ENCODE measurements at places on chromosomes 7 and 10.

DNA sequence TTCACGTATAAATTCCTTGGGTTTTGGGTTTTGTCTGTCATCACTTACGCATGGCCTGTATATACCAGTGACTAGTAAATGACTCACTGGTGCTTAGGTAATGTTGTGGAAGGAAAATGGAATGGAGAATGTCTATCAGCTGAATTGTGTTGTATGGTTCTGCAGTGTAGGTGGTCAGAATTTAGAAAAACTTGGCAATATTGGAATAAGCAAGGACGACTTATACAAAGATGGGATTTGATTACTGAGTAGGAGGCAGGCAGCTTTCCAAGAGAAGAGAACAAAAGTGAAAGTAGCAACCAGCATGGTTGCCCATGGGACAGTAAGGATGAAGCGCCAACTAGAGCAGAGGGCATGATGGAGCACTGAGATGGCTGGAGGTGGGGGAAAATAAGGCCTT, 168.6 kb upstream of the CSTF2T start:
- no peak for DNase-seq

GRCh38 chr7:156492170-156492569, 148.4 kb upstream of the RNF32 start:
- DNase-seq, result no peak

- DNase-seq, result no peak
Observed at GRCh38 chr10:123165445-123166072, 11.4 kb downstream of the BUB3 start.

GRCh38 chr7:155391414-155391813, 66.5 kb upstream of the EN2 start:
- no peak for DNase-seq

DNA sequence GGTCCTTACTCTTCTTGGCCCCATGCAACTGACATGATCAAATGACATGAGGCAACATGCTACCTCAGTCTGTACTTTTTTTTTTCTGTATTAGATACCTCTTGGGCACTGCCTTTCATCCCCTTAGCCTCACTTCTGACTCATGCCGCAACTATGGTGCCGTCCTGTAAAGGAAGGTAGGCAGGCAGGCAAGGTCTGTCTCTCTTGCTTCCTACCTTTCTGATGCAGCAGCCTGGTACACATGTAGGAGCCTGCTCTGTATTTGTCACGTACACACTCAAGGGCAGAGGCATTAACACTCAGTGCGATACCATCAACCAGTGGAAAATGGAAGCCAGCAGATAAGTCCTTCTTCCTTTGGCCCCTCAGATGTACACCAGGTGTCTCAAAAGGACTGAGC, 146.7 kb downstream of the ATE1 start:
- DNase-seq, result no peak

DNA sequence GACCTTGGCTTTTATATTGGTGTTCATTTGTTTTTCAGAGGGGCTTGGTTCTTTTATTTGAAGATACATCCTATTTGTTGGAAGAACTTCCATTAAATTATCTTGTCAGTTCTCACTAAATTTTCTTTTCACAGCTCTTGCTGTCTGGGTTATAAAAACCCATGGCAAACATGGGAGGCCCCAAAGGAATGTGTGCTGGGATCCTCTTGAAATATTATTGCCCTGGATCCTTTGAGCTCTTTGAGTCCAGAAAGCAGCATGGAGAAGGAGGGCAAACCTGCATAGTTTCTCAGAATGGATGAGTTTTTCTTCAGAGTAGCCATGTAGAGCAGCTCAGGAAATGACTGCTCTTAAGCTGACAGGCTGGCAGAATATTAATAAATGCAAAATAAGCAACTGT, 187.4 kb downstream of the CTTNBP2 start:
- no peak for DNase-seq

GRCh38 chr10:67259319-67259929, 333.6 kb downstream of the LRRTM3 start:
- DNase-seq, result no peak

- no peak for DNase-seq
Observed at GRCh38 chr7:122305475-122306319, 1.1 kb upstream of the FEZF1 start.

- DNase-seq, result no peak
Observed at GRCh38 chr7:9557853-9558252, 1124.4 kb downstream of the NXPH1 start.

Data from activated CD8-positive, alpha-beta T cell treated with anti-CD3 and anti-CD28 coated beads for 36 hours (primary cell).